ENCODE measurements at places on chromosomes 5 and 9.
A peak's percentile ranks its signal among the peaks of the same experiment; 100 is the strongest.

- DNase-seq = no peak
Observed at GRCh38 chr9:82404196-82404870, 415.8 kb downstream of the SPATA31D1 start.

DNA sequence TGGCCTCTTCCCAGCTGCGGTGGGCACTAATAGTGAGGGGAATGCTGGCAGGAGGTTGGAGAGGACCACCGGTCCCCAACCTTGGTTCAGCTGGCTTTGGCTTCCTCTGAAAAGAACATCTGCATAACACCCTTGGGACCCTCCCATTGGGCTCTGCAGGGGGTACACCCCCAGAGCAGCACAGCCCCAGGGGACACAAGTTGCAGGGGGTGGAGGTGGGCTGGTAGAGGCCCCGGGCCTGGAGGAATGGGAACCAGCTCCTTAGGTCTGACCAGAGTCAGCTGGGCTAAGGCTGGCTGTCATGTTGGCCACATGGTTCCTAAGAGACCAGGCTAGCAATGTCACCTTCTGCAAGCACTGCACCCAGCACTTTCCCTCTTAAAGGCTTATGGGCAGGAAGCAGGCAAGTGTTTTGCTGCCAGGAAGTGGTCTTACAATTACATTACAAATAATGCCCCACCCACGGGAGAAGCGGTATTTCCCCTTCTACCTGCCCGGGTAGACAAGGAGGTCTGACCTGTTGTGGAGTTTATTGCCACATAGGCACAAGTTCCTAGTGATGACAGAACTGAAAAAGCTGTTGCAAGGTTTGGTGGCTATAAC is 18.1 kb downstream of the GCNT4 start:
- DNase-seq = no peak

DNA sequence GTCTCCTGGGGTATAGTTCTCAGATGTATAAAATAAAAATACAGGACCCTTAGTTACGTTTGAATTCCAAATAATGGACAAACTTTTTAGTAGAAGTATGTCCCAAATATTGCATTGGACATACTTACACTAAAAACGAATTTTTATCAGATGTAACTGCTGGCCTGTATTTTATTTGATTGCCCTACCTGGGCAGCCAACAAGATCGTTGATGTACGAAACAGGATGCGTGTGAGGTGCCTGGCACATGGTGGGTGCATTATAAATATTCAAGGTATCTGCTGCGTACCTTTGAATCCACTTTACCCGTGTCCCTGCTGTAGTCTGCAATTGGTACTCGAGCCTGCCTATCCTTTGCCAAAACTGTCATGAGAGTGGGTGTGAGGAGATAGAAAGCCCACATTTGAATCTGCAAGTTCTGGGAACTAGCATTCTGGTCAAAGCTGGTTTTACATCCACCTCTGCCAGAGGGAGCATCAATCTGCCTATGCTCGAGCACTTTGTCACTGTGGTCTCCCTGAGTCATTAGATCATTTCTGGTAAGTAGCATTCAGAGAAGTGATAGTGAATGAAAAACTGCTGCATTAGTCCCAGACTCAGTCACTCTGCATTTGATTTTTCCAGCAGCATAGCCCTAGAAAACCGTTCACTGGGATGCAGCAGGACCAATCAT is 133.7 kb upstream of the IQGAP2 start:
- DNase-seq = peak; percentile 29

GRCh38 chr9:101778332-101778731 is 39.9 kb upstream of the GRIN3A start:
- DNase-seq = no peak

GRCh38 chr5:38257308-38258041 is 884 bp upstream of the EGFLAM start:
- DNase-seq = no peak

GRCh38 chr9:136532799-136533774 is 12.8 kb downstream of the NOTCH1 start:
- peak; percentile 67 for DNase-seq

GRCh38 chr9:6900440-6900883 is 142.7 kb downstream of the KDM4C start:
- DNase-seq = no peak

DNA sequence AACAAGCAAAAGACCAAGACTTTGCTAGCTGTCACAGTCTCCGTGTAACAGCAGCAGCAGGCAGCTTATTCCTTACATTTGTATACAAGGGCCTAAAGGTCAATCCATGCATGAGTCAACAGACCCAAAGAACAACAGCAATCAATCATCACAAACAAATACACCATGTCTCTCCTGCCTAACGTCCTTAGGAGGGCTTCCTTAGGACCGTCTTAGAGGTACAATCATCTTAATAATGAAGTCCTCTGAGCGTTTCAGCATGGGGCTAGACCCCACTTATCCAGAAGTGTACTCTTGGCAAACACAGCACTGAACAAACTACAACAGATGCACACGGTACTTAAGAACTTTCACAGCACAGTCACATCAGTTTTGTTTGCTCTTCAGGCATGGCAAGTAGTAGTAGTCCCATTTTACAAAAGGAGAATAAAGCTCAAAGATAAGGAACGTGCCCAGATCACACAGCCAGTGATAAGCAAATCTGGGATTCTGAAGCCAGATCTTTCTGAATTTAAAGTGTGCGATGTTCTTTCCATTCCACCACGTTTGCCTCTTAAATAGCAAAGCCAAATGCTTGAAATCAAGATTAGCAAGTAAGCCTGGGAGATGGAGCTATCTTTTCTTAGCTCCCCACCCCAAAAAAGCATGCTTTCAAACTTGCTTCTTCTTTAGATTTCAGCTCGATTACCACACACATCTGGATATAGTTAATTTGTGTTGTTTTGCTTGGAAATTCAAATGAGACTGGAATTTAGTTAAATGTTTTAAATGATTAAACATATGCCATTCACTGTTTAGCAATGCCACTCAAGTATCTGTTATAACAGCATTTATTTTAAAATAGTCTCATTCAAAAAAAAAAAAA is 24.2 kb downstream of the PSMB7 start:
- DNase-seq = no peak

DNA sequence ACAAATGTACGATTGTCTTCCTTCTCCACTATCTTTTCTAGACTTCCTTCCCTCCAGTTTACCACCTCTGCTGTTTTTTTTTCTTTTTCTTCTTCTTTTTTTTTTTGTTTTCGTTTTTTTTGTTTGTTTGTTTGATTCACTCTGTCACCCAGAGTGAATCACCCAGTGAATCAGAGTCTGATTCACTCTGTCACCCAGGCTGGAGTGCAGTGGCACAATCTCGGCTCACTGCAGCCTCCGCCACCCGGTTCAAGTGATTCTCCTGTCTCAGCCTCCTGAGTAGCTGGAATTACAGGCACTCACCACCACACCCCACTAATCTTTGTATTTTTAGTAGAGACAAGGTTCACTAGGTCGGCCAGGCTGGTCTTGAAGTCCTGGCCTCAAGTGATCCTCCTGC is 375.7 kb downstream of the NTRK2 start:
- no peak for DNase-seq

GRCh38 chr5:164345853-164346252 is 840.4 kb downstream of the MAT2B start:
- DNase-seq = no peak

- no peak for DNase-seq
Observed at GRCh38 chr9:92406477-92406876, 2.1 kb upstream of the OGN start.

- no peak for DNase-seq
Observed at GRCh38 chr5:140862441-140863295, 6.1 kb upstream of the PCDHA11 start.

- DNase-seq = no peak
Observed at GRCh38 chr9:129323999-129324553, 146.0 kb upstream of the IER5L start.

DNA sequence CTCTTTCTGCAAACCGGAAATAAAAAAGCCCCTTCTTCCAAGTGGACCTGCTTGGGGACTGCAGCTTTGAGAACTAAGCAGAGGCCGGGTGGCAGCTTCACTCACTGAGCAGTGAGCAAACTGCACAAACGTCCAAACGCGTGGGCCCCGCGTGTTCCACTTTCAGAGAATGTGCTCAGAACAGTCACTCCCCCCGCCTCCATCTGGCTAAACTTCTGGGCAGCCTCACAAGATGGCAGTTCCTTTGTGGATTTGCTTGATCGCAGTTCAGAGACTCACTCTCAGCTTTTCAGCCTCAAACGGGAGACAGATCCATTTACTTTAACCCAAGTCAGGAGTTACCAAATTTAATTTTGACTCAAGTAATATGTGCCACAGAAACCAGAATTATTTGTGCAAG is 216.6 kb downstream of the TLE1 start:
- DNase-seq = no peak

DNA sequence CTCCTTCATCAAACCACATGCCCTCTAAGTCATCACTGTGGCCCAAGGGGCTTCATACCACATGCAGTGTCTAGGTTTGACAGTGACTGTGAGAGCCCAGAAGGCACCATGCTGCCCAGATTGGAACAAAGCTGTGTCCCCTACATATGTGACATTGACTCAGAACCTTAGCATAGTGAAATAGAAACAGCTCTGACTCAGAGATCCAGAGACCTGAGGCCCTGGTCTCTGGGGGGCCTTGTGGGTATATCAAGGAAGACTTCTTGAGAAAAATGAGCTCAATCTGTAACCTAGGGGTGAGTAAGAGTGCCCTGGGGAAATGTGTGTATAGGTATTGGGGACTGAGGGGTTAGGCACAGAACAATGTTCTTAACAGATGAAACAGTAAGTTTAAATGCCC is 7.1 kb upstream of the ENTREP1 start:
- peak; percentile 3 for DNase-seq

DNA sequence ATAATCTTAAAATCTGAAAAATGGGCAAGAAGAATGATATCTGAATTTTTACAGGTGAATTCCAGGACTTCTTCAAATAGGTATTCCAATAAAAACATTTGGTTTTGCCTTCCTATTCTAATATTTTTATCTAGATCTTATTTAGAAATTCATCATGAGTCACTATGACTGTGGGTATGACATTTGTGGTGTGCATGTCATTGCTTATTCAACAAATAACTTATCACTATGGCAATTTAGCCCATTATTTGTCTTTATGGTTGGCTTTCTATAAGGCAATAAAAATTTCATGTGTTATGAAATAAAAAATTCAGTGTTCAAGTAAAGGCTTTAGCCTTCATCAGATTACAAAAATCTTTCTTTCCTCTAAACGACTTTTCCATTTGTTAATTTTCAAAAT is 1139.6 kb upstream of the NUDT12 start:
- DNase-seq = no peak

- no peak for DNase-seq
Observed at GRCh38 chr9:112868461-112868860, 22.2 kb downstream of the SLC46A2 start.

GRCh38 chr9:14298601-14299022 is 15.3 kb downstream of the NFIB start:
- DNase-seq = no peak

- DNase-seq = no peak
Observed at GRCh38 chr9:83472221-83472665, 66.0 kb downstream of the FRMD3 start.
